ENCODE measurements at places on chromosomes 11 and 22. TPM values are rescaled to one million over a fixed set of nuclear protein-coding genes. Genes with fewer than 3 reads are reported as not detected.

DNA sequence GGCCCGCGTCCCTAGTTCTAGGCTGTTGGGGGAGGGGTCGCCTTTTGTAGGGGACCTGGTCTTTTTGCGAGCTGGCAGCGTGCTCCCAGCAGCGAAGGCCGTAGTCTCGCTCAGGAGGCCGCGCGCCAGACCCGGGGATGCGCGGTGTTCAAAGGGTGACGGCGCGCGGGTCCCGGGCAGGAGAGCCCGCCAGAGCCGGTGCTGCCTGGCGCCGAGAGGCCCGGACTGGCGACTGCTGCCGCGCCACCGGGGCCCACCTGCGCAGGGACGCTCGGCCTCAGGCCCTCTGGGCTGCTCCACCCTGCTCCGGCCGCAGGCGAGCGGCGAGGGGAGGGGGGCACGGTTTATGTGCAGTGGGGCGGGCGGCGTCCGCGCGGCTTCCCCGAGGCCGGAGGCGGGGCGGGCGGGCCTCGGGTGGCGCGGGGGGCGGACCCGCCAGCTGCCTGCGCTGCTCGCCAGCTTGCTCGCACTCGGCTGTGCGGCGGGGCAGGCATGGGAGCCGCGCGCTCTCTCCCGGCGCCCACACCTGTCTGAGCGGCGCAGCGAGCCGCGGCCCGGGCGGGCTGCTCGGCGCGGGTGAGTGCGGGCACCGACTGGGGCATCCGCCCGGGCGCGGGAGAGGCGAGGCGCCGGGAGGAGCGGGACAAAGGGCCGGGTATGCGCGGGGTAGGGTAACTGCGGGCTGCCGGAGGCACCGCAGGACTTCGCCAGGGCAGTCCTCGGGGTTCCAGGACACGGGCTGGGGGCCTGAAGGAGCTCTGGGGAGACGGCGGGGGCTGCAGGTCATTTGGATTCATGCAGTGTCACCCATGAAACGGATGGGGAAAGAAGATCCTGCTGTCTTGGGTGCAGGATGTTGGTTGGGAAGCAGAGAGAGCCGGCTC, at the start of gene PRSS23:
TSS of gene PRSS23 (plus strand) at position 467 of the 884 bp plus-strand sequence. CDS start 7,102 bp downstream, outside the sequence.
- peak; percentile 40 for DNase-seq

- no peak for DNase-seq
Observed at GRCh38 chr11:117872975-117873827, 3.3 kb downstream of the FXYD6 start.

DNA sequence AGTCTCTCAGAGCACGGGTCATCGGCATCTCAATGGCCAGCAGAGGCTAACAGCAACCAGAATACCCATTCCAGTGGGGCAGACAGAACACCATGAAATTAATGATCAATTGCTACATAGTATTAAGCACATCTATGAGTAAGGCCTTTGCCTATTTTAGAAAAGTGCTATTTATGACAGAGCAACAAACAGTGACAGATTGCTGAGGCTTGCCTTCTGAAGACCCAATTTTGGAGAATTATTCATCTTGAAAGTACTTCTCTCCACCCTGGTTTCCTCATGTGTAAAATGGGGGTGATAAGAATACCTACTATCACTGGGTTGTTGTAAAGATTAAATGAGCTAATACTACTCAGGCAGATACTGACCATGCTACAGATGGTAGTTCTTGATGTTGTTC, 232.7 kb downstream of the TENM4 start:
- no peak for DNase-seq

GRCh38 chr11:72643547-72643946, 30.7 kb downstream of the PDE2A start:
- DNase-seq: no peak

- peak; percentile 21 for DNase-seq
Observed at GRCh38 chr11:61293867-61294716, 1.0 kb downstream of the VWCE start.

DNA sequence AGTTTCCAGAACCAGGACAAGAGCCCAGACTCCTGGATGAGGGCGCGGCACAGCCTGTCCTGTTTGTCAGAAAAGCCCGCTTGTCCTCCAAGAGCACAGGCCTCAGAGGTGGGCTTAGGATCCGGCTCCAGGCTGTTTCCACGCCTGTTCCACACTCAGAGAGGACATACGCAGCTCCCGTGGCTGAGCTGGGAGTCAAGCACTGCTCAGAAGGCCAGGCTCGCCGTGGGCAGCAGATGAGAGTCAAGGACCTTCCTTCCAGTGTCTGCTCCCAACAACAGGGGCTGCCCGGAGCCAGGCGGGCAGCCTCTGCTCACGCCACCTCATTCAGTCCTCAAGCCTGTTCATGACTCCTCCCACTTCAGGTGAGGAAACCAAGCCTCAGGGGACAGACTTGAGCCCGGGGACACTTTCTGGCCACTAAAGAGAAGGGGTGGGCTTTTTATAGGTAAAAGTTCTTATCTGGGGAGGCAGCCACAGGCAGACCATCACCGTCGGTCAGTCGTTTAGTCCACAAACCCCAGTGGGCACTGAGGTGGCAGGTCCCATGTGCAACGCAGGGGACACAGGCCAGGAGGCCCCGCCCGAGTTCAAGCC, 3.8 kb downstream of the CYB5R3 start:
- no peak for DNase-seq

DNA sequence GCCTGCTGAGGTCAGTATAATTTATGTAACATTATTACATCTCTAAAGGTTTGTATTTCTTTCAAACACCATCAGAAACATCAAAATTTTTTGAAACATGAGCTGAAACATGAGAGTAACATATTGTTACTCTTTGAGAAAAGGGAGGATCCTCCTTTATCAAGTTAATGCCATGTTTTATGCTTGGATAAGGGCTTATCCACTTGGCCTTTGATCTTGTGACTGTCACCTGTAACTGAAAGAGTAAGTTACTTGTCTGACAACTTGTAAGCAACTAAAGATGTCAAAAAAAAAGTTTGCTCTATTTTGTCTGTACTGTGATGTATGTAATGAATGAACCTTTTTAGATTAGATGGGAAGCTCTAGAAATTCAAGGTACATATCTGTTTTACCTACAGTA, 59.6 kb downstream of the FAR1 start:
- DNase-seq: no peak

DNA sequence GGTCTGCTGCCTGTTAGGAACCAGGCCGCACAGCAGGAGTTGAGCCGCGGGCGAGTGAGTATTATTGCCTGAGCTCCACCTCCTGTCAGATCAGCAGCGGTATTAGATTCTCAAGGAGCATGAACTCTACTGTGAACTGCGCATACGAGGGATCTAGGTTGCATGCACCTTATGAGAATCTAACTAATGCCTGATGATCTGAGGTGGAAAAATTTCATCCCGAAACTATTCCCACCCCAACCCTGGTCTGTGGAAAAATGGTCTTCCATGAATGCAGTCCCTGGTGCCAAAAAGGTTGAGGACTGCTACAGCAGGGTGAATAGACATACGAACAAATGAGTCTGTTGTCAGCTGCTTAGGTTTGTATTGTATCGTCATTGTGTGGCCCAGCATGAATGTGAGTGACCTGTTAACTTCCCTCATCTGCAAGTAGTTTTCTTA, 29.8 kb downstream of the RNF141 start:
- no peak for DNase-seq

GRCh38 chr11:77175869-77176539, 48.0 kb downstream of the MYO7A start:
- DNase-seq: peak; percentile 32

- DNase-seq: no peak
Observed at GRCh38 chr11:60396382-60396781, at the start of gene MS4A14. Gene MS4A14 (plus strand): TSS chr11:60396459. CDS start chr11:60396579, 120 bp downstream.

GRCh38 chr22:23385678-23386631, 194.1 kb downstream of the IGLL1 start:
- DNase-seq: peak; percentile 62

DNA sequence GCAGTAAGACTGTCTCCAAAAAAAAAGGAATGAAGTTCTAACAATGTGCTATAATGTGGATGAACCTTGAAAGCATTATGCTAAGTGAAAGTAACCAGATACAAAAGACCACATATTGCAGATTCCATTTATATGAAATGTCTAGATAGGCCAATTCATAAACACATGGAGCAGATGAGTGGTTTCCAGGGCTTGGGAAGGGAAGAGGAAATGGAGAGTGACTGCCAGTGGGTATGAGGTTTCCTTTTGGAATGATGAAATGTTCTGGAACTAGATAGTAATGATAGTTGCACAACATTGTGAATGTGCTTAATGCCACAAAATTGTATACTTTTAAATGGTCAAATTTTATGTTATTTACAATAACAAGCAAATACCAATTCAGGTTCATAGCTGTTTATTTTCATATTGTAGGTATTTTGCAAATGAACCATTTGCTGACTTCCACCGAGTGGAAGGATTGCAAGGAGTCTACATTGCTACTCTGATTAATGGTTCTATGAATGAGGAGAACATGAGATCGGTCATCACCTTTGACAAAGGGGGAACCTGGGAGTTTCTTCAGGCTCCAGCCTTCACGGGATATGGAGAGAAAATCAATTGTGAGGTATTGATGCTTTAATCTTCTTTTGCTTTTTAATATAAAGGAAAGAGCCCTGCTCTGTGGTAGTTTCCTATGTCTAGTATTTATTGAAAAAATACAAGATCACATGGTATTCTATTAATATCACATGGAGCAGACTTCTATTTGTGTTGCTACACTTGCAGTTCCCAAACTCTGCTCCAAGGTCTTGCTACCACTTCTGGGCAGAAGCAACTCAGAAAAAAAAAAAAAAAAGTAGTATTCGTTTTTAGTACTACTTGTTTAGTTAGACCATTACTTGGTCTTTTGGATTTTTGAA, 67.7 kb upstream of the SORL1-AS1 start:
- no peak for DNase-seq

DNA sequence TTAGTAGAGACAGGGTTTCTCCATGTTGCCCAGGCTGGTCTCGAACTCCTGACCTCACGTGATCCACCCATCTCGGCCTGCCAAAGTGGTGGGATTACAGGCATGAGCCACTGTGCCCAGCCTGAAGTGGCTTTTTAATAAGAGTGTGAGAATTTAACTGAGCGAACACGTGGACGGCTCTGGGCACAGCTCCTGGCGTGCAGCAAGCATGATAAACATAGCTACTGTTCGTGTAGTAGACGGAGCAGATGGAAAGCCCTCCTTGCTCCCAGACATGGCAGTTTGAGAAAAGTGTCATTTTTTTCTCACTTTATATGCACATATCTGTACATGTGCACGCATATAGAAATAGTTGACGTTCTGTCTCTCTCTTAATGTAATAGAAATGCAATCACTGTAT, 7.0 kb downstream of the EMID1 start:
- no peak for DNase-seq

- DNase-seq: no peak
Observed at GRCh38 chr11:45225961-45226871, 59.9 kb downstream of the SYT13 start.

DNA sequence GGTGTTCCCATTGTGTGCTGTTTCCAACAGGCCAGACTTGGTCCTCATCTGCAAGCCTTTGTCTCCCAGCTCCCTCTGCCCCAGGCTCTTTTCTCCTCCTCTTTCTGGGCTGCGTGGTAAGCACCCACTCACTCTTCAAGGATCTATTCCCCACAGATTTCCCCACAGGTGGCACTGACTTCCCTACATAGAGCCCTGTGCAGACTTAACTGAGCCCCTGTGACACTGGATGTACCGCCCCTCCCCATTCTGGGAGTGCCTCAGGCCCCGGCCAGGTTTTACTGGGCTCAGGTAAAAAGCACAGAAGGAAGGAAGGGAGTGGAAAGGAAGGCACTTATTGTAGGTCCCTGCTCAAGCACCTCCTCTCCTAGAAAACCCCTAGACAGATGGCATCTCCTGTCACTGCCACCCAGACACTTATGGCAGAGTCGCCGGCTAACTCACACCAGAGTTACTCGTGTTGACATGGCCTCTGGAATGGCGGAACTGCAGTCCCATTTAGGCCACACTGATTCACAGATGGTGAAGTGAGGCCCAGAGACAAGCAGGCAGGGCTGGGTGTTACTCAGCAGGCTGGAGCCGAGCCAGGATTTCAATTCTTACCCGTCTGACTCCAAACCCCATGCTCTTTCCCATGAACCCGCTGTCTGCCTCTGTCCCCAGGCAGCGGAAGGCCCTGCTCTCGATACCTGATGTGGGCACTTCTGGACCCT, 47.2 kb downstream of the LRRC32 start:
- DNase-seq: no peak

- no peak for DNase-seq
Observed at GRCh38 chr11:64524158-64524527, 66.9 kb upstream of the SLC22A12 start.

GRCh38 chr11:114448749-114449482, 9.6 kb downstream of the REXO2 start:
- DNase-seq: no peak

GRCh38 chr22:22181341-22181850, 63.2 kb upstream of the VPREB1 start:
- no peak for DNase-seq

GRCh38 chr11:120108154-120108784, 29.6 kb downstream of the TRIM29 start:
- peak; percentile 37 for DNase-seq

DNA sequence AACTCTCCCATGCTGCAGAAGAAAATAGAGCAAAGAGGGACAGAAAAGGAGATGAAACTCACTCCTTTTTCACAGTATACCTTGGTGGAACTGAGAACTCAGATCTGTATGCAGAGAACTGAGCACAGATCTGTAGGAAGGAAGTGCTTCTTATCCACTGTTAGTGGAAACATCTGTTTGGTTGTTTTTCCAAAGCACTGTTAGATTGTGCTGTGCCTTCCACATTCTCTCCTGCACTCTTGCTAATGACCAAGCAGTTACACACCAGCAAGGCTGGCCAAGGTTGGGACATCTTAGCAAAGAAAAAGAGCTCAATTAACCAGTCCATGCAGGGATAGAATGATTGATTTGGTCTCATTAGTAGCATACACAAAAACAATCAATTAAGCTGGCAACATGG, 20.1 kb upstream of the SIK2 start:
- no peak for DNase-seq

The NEFH gene
- total RNA-seq: 0.18 TPM

The GLYAT gene
- not detected for total RNA-seq

The HEPN1 gene
- total RNA-seq: not detected

The FAM227A gene
- not detected for total RNA-seq

The NUDT8 gene
- 30.3 TPM for total RNA-seq

The PAX6 gene
- not detected for total RNA-seq

The TPBGL gene
- not detected for total RNA-seq

The CARNS1 gene
- total RNA-seq: 11.0 TPM

The SPON1 gene
- total RNA-seq: 0.49 TPM

The ELMOD1 gene
- total RNA-seq: 0.70 TPM

The MOV10L1 gene
- not detected for total RNA-seq

The C22orf31 gene
- not detected for total RNA-seq

The GLYATL1 gene
- 0.94 TPM for total RNA-seq

The NLRP14 gene
- total RNA-seq: not detected

The TEX12 gene
- total RNA-seq: 0.62 TPM

Measured in gastrocnemius medialis (tissue), 4 donors.